Liver (tissue), 10 donors: ENCODE measurements at places on chromosomes 13 and 19. TPM values are rescaled to one million over a fixed set of nuclear protein-coding genes. Genes with fewer than 3 reads are reported as not detected.

Gene LILRA1
- total RNA-seq, result 1.4 TPM

Gene TEX26
- not detected for total RNA-seq

Gene FBXO17
- total RNA-seq, result 21.3 TPM

Gene F2RL3
- 1.6 TPM for total RNA-seq

DNA sequence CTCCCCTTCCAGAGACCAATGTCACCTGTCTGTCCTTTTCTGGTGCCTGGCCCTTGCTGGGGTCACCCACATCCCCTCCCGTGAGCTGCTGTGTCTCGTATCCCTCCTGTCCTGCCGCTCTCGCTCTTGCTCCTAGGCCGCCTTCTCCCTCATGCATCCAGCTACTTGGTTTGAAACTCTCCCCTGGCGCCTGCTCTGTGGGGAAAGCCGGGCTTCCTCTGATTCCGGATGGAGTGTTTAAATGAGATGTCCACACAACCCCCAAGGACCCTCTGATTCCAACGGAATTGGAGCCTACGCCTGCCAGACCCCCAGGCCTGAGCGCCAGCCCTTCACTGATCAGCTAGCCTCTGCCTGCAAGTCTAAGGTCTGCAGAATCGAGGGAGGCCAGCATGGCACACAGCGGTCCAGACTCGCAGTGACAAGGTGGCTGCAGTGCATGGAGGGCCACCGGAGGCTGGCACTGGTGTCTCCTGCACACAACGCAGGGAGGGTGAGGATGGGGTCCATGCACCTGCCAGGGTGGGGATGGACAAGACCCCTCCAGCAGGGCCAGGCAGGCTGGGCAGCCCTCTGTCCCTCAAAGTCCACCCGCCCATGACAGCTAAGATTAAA, 47.2 kb downstream of the RFX2 start:
- H3K27ac ChIP-seq, result no peak overlapping the region
- H3K4me1 ChIP-seq, result peaks cover 4% of the 10 kb centered on the region
- no peak for DNase-seq
- no peaks in the 10 kb centered on the region for H3K27me3 ChIP-seq
- H3K4me3 ChIP-seq, result no peak overlapping the region
- no peaks in the 10 kb centered on the region for H3K36me3 ChIP-seq

- no peak overlapping the region for H3K4me3 ChIP-seq
- DNase-seq, result no peak
- H3K27ac ChIP-seq, result no peak overlapping the region
- no peaks in the 10 kb centered on the region for H3K36me3 ChIP-seq
- H3K27me3 ChIP-seq, result no peaks in the 10 kb centered on the region
- H3K4me1 ChIP-seq, result no peaks in the 10 kb centered on the region
Observed at GRCh38 chr13:73141292-73141771, 82.5 kb downstream of the KLF5 start.

GRCh38 chr19:5563935-5564612, 3.7 kb downstream of the TINCR start:
- DNase-seq, result no peak
- H3K27ac ChIP-seq, result no peak overlapping the region
- H3K36me3 ChIP-seq, result no peaks in the 10 kb centered on the region
- peaks cover 3% of the 10 kb centered on the region for H3K27me3 ChIP-seq
- H3K4me3 ChIP-seq, result no peak overlapping the region
- no peaks in the 10 kb centered on the region for H3K4me1 ChIP-seq

- no peaks in the 10 kb centered on the region for H3K27me3 ChIP-seq
- no peak for DNase-seq
- no peaks in the 10 kb centered on the region for H3K4me1 ChIP-seq
- no peak overlapping the region for H3K4me3 ChIP-seq
- no peaks in the 10 kb centered on the region for H3K36me3 ChIP-seq
Observed at GRCh38 chr13:71169180-71169579, 697.8 kb downstream of the DACH1 start.

DNA sequence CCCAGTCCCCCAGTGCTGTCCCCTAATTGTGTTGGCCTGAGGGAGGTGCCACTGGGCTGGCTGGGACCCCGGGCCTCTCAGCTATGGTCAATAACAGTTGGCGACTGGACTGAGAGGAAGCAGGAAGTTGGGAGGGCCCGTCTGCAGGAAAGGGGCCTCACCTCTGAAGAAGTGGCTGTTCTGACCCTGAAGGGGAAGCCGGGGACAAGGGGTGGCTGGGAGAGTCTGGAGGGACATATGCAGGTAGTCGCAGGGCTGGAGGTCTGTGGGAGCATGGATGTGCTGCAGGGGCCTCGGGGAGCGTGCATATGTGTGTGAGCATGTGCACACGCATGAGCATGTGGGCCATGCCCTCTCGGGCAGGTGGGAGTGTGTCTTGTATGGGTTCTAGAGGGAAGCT, 5.9 kb downstream of the PKN1 start:
- peaks cover 22% of the 10 kb centered on the region for H3K4me1 ChIP-seq
- H3K27me3 ChIP-seq, result no peaks in the 10 kb centered on the region
- peaks cover 13% of the 10 kb centered on the region for H3K36me3 ChIP-seq

GRCh38 chr19:42028304-42029216, 34.5 kb upstream of the ATP1A3 start:
- H3K4me3 ChIP-seq, result no peak overlapping the region
- H3K27me3 ChIP-seq, result no peaks in the 10 kb centered on the region
- H3K4me1 ChIP-seq, result no peaks in the 10 kb centered on the region

GRCh38 chr13:97944396-97945029, 9.0 kb upstream of the IPO5 start:
- H3K4me1 ChIP-seq, result no peaks in the 10 kb centered on the region
- H3K27ac ChIP-seq, result no peak overlapping the region
- H3K27me3 ChIP-seq, result no peaks in the 10 kb centered on the region
- no peaks in the 10 kb centered on the region for H3K36me3 ChIP-seq
- H3K4me3 ChIP-seq, result no peak overlapping the region
- DNase-seq, result no peak

- no peaks in the 10 kb centered on the region for H3K4me1 ChIP-seq
- H3K27me3 ChIP-seq, result no peaks in the 10 kb centered on the region
- DNase-seq, result no peak
- no peaks in the 10 kb centered on the region for H3K36me3 ChIP-seq
- no peak overlapping the region for H3K27ac ChIP-seq
Observed at GRCh38 chr13:30718661-30719524, 16.4 kb upstream of the ALOX5AP start.

GRCh38 chr19:16593181-16593580, 21.0 kb upstream of the SLC35E1 start:
- H3K27me3 ChIP-seq, result no peaks in the 10 kb centered on the region
- H3K4me1 ChIP-seq, result peaks cover 18% of the 10 kb centered on the region
- no peak overlapping the region for H3K4me3 ChIP-seq
- H3K36me3 ChIP-seq, result no peaks in the 10 kb centered on the region
- H3K27ac ChIP-seq, result no peak overlapping the region

GRCh38 chr19:43773725-43774102, 7.1 kb downstream of the KCNN4 start:
- H3K27me3 ChIP-seq, result no peaks in the 10 kb centered on the region
- H3K4me1 ChIP-seq, result peaks cover 5% of the 10 kb centered on the region
- no peak for DNase-seq
- no peak overlapping the region for H3K27ac ChIP-seq
- H3K4me3 ChIP-seq, result no peak overlapping the region

GRCh38 chr13:59447846-59448620, 715.7 kb downstream of the DIAPH3 start:
- no peaks in the 10 kb centered on the region for H3K36me3 ChIP-seq
- H3K27me3 ChIP-seq, result peaks cover 3% of the 10 kb centered on the region
- H3K4me1 ChIP-seq, result no peaks in the 10 kb centered on the region
- no peak for DNase-seq

DNA sequence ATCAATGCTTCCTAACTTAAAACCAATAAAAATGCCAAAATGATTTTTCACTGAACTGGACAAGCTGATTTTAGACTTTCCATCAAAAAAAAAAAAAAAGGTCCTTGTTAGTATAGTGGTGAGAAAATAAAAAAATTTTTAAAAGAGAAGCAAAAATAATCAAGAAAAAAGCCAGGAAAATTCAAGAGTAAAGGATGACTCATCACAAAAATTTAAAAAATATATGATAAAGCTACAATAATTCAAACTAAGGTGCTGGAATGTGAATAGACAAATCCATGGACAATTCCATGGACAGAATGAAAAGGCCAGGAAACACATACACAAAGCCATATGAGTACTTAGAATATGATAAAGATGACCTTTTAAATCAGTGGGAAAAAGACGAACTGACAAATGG, 26.1 kb downstream of the ALG5 start:
- H3K27me3 ChIP-seq, result no peaks in the 10 kb centered on the region
- no peaks in the 10 kb centered on the region for H3K4me1 ChIP-seq
- no peak for DNase-seq

DNA sequence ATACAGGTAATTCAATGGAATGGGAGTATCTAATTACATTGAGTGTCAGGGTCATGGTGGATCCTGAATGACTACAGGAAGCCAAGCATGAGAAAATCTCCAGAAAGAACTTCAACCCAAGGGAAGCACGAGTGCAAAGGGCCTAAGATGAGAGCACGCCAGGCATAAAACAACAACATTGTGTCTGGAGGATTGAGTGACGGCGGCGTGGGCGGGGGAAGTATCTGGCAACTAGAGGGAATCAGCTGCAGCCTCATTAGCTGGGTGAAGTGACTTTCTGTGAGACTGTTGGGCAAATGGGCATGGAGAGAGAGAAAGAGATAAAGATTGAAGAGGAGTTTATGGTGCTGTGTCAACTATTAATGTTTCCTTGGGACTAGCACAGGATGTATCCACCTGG, 194.3 kb downstream of the GPC6 start:
- H3K4me1 ChIP-seq, result no peaks in the 10 kb centered on the region
- no peaks in the 10 kb centered on the region for H3K27me3 ChIP-seq
- no peaks in the 10 kb centered on the region for H3K36me3 ChIP-seq

DNA sequence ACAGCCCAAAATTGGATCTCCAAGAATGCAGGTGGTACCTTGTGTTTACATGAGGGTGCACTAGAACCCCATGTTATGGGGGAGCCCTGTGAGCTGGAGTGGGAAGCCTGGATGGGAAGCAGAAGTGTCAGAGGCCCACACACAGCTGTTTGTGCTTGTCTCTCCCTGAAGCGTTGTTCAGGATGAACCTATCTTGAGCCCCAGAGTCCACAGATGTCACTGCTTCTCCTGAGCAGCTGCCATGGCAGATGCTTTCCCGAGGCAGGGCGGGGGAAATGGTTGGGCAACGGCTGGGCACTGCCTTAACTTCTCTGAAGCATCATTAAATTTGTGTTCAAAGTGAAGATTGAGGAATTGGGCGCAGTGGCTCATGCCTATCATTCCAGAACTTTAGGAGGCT, 17.1 kb upstream of the CHST8 start:
- no peak overlapping the region for H3K4me3 ChIP-seq
- no peaks in the 10 kb centered on the region for H3K4me1 ChIP-seq
- DNase-seq, result no peak
- H3K27me3 ChIP-seq, result no peaks in the 10 kb centered on the region
- no peaks in the 10 kb centered on the region for H3K36me3 ChIP-seq

DNA sequence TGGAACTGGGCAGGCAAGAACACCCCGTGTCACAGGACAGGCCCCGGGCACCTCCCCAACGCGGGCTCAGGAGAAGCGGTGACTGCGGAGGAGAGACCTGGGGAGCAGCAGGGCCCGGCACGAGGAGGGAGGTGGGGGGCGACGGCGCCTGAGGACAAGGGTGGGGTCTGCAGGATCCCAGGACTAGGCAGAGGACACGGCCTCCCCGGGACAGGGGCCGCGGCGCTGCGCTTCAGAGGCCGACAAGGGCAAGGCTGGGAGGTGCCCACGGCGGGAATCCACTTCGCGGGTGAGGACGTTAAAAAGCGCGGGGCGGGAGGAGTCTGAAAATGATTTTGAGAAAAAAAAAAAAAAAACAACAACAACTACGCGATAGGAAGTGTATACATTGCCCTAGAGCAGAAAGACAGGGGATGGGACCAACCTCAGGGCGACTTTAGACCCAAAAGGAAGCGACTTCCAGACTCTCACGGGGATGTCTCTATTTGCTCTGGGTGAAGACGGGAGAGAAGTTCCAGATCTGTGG, 44.9 kb downstream of the ZNF611 start:
- peak; percentile 54 for DNase-seq
- no peaks in the 10 kb centered on the region for H3K27me3 ChIP-seq
- H3K4me3 ChIP-seq, result peak overlapping the region; percentile 60

DNA sequence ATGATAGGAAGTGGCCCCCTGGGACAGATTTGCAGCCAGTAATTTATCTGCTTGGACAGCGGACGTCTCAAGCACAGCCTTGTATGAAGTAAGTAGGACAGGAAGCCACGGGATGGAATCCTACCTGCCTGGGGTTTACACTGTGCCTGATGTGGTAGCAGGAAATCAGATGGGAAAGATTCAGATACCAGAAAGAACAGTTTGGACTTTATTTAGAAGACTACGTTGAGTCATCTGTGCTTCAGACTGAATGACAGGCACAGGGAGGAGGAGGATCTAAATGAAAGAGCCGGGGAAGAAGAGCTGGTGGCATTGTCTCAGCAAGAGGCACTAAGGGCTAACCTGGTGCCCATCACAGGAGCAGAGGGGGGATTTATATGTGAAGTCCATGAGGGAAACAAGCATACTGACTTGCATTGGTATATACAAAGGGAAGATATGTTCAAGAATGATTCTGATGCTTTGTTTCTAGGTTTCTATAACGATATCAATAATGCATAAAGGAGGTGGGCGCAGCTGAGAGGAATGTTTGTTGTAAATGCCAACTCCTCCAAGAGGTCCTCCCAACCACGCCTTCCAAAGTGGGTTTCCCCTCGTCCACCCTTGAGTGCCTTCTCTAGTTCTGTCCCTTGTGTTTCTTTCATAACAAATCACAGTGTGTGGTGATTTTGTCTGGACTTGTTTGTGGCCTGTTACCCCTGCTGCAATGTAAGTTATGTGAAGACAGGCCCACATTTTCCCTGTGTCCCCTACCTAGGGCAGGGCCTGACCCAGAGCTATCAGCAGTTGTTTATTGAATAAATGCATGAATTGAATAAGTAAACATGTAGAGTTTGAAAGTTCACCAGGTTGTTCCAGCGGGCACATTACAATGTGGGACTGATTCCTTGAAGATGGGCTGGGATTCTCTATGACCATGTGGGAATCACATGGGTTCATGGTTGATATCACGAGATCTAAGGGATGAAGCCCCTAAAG, 328.4 kb downstream of the SLC7A1 start:
- no peak overlapping the region for H3K27ac ChIP-seq
- no peak for DNase-seq

DNA sequence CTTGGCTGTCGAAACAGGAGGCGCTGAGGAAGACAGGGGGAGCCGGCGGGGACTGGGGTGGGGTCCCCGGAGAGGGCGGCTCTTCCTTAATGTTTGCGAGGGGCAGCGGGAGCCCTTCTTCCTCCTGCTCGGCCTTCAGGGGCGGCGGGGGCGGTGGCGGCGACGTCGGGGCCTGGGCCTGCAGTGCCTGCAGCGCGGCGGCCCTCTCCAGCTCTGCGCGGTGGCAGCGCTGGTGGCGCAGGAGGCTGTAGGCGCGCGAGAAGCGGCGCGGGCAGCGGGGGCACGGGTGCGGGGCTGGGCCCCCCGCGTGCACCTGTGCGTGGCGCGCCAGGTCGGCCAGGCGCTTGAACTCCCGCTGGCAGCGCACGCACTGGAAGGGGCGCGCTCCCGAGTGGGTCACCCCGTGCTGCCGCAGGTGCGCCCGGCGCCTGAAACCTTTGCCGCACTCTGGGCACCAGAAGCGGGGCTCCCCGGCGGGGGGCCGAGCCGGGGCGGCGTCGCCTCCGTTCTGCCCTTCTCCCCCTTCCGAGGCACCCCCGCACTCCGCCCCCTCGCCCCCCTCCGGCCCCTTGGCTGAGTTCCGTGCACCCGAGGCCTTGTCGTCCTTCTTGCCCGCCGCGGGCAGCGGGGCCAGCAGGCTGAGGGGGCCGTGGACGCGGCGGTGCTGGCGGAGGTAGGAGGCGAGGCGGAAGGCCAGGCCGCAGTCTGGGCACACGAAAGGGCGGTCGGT, 2.5 kb downstream of the ZNF579 start:
- no peak overlapping the region for H3K4me3 ChIP-seq
- no peaks in the 10 kb centered on the region for H3K27me3 ChIP-seq
- DNase-seq, result no peak
- peaks cover 2% of the 10 kb centered on the region for H3K36me3 ChIP-seq
- no peak overlapping the region for H3K27ac ChIP-seq
- peaks cover 6% of the 10 kb centered on the region for H3K4me1 ChIP-seq
